Breast epithelium (tissue), 4 donors: ENCODE measurements at places on chromosomes 5 and 9.

- peak; percentile 47 for DNase-seq
These were observed 78.4 kb downstream of the SLC38A9 start for GRCh38 chr5:55633574-55634208.

GRCh38 chr5:5738797-5739489 lies 316.5 kb downstream of the ICE1 start:
- DNase-seq = no peak

DNA sequence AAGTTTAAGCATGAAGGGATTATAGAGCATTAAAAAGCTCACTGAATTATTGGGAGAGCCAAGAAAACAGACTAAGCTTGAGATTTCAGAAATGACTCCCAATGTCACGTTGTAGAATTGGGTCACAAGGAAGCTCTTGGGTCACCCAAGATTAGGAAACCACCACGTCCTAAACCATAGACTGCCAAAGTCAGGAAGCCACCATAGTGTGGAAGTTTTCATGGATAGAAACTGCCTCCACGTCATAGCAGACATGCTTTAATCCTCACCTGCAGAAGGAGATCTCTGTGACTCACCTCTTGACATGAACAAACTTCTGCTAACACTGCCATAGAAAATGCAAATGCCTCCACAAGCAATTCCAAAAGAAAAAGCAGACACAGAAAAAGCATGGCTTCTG lies 106.3 kb downstream of the SLC1A3 start:
- DNase-seq = no peak

- DNase-seq = no peak
These were observed 560.0 kb downstream of the CDH12 start for GRCh38 chr5:22293147-22293546.

GRCh38 chr5:50903651-50904050 lies 237.2 kb downstream of the PARP8 start:
- DNase-seq = no peak

DNA sequence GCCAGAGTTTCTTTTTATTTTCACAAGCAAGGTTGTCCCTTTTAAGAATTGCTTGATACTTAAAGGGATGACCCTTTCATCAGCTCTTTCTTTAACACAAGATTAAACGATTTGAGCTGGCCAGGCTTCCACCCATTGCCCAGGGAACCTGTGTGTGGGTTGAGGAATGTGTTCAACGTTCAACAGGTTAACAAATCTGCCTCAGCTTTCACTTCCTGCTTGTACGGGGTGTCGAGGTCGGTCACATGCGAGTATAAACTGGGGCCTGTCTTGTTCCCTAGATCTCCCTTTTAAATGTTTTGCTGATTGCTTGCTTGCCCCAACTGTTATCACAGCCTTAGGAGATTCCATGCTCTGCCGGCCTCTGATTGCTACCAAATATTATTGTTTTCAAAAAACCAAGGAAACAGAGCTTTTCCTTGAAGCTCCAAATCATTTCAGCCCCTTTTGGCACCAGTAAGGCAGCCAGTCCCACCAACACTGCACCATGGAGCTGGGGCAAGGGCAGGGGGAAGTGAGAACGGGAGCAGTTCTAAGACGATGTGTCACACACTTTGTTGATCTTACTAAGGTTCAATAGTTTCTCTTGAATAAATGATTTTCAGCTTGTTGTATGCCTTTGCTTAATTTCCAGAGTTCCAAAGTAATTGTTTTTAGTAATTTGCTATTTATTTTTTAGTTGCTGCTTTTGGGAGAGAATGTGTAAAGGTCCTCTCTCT lies 10.7 kb upstream of the CLK4 start:
- no peak for DNase-seq

DNA sequence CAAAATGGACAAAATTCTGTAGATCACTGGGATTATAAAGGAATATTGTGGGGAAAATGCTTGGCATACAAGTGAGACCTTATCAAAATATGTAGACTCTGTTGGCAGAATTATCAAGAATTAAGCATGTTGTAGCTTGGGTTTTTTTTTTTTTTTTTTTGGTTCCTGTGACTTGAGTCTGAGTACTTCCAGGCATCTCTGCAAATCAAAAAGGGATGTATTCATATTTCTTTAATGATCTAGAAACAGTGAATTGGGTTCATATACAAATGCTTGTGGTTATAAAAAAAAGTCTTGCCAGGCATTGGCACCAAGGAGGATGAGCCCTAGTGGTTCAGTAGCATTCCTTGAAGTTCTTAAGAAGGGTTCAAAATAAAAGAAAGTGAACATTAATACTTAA lies 292.2 kb downstream of the ARHGAP26 start:
- no peak for DNase-seq
